ENCODE measurements at places on chromosomes 16 and 17.

- DNase-seq, result no peak
Measured at GRCh38 chr16:12587646-12588277, 215.9 kb downstream of the CPPED1 start.

- DNase-seq, result no peak
Measured at GRCh38 chr16:19525385-19525723, 1.6 kb downstream of the CCP110 start.

DNA sequence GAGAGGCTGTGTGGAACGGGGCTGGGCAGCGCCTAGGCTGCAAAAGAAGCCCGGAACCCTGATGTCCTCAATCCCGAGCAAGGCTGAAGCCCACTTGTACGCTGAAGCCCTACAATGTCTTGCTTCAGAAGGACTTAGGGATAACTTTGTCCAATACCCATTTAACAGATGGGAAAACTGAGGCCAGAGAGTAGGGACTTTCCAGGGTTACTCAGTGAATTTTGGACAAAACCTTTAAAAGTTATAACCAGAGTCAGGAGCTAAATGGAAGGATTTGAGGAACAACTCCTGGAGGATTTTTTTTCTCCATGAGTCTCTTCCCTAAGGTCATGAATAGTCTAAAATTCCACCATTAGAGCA is 161.2 kb downstream of the IRX5 start:
- no peak for DNase-seq

- no peak for DNase-seq
Measured at GRCh38 chr16:81618661-81619060, 160.4 kb upstream of the PLCG2 start.

DNA sequence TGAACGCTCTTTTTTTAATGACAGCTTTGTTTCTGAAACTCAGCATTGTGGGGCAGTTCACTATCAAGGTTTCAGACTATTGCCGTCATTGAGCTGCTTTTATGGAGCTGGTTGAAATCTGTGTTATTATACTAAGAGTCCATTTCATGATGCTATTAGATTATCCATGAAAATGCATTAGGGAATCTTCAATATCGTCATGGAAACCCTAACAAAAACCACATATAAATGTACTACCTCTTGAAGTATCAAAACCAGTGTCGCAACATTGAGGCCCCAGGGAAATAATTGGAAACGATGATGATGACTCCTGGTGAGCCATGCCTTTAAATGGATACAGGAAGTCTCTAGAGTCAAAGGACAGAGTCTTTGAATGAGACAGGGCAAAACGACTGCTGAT is 231.6 kb upstream of the CPHXL start:
- no peak for DNase-seq

- no peak for DNase-seq
Measured at GRCh38 chr16:48113001-48113400, 42.8 kb downstream of the ABCC12 start.

GRCh38 chr16:48596326-48596725 is 13.7 kb downstream of the N4BP1 start:
- DNase-seq, result no peak

DNA sequence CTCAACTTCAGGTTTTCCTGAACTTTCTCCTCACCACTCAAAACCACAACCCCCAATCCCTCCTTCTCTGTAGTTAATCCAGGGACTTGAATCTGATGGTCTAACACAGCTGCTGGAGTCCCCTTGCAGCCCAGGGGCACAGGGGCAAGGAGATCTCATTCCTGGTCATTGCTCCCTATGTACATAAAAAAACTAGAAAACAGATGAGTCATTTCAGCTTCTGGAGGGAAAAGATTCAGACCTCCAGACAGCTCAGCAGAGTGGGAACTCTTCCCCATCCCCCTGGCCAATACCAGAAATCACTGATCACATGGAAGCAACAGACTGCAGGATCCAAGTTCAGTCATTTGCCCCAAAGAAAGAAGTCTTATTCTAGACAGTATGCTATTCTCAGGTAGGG is 62.1 kb downstream of the DYNLRB2 start:
- DNase-seq, result no peak

DNA sequence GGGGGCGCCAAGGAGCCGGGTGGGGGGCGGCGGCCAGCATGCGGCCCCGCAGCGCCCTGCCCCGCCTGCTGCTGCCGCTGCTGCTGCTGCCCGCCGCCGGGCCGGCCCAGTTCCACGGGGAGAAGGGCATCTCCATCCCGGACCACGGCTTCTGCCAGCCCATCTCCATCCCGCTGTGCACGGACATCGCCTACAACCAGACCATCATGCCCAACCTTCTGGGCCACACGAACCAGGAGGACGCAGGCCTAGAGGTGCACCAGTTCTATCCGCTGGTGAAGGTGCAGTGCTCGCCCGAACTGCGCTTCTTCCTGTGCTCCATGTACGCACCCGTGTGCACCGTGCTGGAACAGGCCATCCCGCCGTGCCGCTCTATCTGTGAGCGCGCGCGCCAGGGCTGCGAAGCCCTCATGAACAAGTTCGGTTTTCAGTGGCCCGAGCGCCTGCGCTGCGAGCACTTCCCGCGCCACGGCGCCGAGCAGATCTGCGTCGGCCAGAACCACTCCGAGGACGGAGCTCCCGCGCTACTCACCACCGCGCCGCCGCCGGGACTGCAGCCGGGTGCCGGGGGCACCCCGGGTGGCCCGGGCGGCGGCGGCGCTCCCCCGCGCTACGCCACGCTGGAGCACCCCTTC is 484 bp downstream of the FZD2 start:
- no peak for DNase-seq

GRCh38 chr17:17824783-17825614 is 11.8 kb downstream of the SREBF1 start:
- no peak for DNase-seq

GRCh38 chr16:31460582-31461002 is 1.3 kb downstream of the ARMC5 start:
- no peak for DNase-seq

GRCh38 chr17:33739714-33740113 is 446.6 kb upstream of the ASIC2 start:
- no peak for DNase-seq

- no peak for DNase-seq
Measured at GRCh38 chr17:27644586-27644985, 13.6 kb downstream of the LGALS9 start.

GRCh38 chr16:11916524-11917285 is 949 bp upstream of the GSPT1 start:
- no peak for DNase-seq

DNA sequence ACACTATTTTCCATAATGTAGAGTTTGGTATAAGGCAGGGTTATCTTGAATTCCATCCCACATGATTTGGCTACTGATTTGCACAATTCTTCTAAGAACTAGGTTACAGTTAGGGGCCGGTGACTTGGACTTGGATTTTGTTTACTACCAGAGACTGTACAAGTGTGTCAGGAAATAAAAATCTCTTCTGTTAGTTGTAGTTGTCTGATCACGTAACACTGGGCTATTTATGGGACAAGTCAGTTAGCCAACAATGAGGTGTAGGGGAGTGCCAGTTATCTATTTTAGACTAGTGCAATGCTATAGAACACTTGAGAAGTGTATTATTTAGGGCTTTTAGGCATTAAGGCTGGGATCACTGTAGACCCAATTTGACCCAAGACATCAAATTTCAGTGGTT is 39.7 kb upstream of the GHDC start:
- DNase-seq, result no peak

- DNase-seq, result no peak
Measured at GRCh38 chr16:67259705-67260104, 10.9 kb downstream of the SLC9A5 start.

DNA sequence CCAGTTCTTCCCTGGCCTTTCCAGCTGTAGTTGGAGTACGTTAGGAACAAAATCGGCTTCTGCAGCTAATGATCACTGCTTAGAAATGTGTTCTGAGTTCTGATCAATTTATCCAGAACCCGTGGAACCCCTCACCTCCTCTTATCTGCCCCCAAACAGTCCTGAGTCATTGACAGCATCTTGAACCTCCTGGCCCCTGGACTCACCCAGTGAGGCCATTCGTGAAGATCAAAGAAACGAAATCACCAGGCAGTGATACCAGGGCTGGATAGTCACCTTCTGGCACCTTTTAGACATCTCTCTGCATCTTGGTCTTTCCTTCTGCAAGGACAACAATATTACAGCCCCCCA is 17.0 kb upstream of the EXOC7 start:
- DNase-seq, result no peak

DNA sequence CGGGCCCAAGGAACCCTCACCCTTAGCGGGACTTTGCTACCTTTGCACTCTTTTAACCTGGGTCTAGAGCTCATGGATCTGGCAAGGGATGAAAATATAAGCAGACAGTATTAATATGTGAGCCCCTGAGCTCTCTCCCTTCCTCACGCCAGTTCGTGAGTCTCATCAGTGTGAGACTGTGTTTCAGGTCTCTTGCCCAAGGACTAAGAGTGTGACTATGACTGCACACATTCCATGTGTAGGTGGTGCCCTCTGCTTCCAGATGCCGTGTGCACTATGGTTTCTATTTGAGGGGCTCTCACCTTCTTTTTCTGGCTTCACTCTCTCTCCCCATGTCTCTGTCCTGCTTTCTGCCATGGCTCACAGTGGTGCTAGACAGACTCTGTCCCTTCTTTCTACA is 40.5 kb downstream of the DHRS7B start:
- DNase-seq, result no peak

DNA sequence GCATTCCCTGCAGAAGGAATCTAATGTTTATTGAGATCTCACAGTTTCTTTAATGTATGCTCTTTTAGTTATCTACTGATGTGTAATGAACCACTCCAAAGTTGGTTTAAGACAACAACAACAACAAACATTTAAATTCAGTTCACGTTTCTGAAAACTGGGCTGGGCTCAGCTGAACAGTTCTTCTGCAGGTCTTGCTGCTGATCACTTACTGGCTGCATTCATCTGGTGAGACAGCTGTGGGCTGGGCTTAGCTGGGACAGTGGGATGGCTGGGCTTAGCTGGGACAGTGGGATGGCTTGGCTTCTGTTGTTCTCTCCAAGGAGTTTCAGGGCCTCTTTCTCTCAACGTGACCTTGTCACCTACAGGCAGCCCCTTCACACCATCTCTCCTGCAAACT is 544.3 kb upstream of the CDH5 start:
- DNase-seq, result no peak

GRCh38 chr17:28733346-28733745 is 4.8 kb downstream of the NEK8 start:
- no peak for DNase-seq

GRCh38 chr16:30357715-30358576 is 2.8 kb upstream of the CD2BP2 start:
- DNase-seq, result no peak

DNA sequence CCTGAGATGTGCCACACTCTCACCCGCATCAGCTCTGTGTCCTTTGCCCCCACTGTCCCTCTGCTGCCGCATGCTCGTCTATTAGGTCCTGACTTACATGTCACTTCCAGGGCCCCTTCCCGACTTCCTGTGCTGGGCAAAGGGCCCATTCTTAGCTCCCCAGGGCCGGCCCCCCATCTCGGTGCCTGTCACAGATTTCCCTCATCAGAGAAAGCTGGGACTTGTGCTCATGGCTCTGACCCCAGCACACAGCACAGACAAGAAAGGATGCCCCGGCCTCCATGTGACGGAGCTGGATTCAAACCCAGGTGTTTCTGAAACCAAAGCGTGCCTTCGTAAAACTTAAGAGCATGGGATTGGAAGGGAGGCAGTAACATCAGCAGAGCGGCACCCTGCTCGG is 5.9 kb upstream of the MAPK7 start:
- DNase-seq, result no peak

- no peak for DNase-seq
Measured at GRCh38 chr16:31709181-31709580, 164.4 kb upstream of the ZNF267 start.

- DNase-seq, result no peak
Measured at GRCh38 chr17:59425085-59425931, 93.9 kb downstream of the YPEL2 start.

Data from GOT3 (cell line).